ENCODE measurements at places on chromosomes 16 and 17.

DNA sequence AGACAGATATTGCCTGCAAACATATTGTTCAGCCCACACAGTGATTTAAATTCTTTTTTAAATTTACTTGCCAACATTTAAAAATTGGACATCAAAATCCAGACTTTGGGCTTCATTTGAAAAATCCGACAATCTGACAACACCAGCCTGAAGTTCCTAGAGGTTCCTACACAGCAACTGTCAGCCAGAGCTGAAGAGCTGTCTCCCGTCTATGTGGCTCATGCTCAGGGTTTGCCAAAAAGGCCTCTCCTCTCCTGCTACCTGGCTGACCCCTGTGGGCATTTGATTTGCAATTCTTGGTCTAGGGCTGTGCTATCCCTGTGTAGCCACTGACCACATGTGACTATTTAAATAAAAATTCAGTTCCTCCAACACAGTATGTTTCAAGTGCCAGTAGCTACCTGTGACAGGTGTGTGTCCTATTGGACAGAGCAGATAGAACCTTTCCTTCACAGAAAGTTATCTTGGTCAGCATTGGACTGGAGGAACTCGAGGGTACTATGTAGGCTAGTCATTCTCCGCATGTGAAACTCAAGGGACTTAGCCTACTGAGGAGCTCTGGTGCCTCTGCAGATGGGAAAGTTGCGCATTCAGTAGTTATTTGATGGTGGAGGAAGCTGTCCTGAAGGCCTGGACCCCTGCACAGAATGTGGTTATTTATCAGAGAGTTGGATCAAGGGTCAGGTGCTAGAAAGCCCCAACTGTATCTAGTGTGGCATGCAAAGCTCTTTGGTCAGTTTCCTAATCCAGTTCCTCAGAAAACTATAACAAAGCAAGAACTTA is 2.7 kb downstream of the LYRM1 start:
- no peak for DNase-seq

- DNase-seq = no peak
These were observed 105.8 kb upstream of the SDK2 start for GRCh38 chr17:73749928-73750605.

DNA sequence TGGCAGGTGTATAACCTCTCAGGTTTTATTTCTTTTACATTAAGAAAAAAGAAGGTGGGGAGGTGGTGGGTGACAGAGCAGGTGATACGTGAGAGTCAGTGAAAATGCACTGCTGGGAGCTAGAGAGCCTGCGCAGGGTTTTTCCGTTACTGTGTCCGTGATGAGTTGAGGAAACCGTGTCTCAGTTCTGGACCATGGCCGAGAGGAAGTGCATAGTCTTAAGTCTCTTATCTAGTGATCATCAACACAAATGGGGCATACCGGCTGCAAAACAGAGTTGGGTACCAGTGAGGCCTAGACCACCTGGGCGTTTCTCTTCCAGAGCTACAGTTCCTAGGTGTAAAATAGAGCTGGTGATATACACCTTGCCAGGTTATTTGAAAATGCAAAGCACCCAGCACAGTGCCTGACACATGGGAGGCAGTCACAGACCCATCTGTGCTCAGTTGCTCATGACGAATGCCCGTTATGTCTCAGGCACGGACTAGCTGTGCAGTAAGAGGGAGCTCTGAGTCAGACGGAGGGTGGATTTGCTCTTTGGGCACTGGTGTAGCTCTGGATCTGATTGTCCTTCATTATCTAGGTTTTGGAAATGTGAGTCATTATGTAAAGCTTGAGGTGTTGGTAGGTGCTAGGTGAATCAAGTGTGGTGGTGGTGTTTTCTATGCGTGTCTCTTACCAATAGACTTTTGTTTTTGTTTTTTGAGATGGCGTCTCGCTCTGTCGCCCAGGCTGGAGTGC is 60.9 kb downstream of the RPTOR start:
- DNase-seq = peak; percentile 16

- DNase-seq = peak; percentile 74
These were observed 260.4 kb upstream of the TBX2 start for GRCh38 chr17:61139219-61139618.
